CD8-positive, alpha-beta memory T cell (primary cell): ENCODE measurements at places on chromosomes 16 and 17. TPM values are rescaled to one million over a fixed set of nuclear protein-coding genes. Genes with fewer than 3 reads are reported as not detected.

Gene ZNF594
- total RNA-seq, result 14.9 TPM

Gene ARHGDIG
- not detected for total RNA-seq

Gene CD300LB
- not detected for total RNA-seq

Gene NAT9
- total RNA-seq, result 42.7 TPM

Gene SDF2
- total RNA-seq, result 55.1 TPM

Gene ZNF764
- 15.7 TPM for total RNA-seq
